ENCODE measurements at places on chromosomes 4 and X. TPM values are rescaled to one million over a fixed set of nuclear protein-coding genes. Genes with fewer than 3 reads are reported as not detected.

Gene SERPINA7
- polyA plus RNA-seq: not detected

Gene GABRE
- 8.1 TPM for polyA plus RNA-seq

Gene FAAH2
- 0.23 TPM for polyA plus RNA-seq

Gene KIAA1210
- polyA plus RNA-seq: not detected

Gene HMX1
- 0.20 TPM for polyA plus RNA-seq

Gene LSM6
- polyA plus RNA-seq: 17.6 TPM

Gene TREX2
- 0.78 TPM for polyA plus RNA-seq

Gene PWWP3B
- not detected for polyA plus RNA-seq

Gene PABPC5
- polyA plus RNA-seq: 0.31 TPM

Gene ATOH1
- not detected for polyA plus RNA-seq

Gene SAGE1
- polyA plus RNA-seq: not detected
